ENCODE measurements at places on chromosomes 5 and 9.

- no peak for DNase-seq
Observed at GRCh38 chr9:130300739-130301138, 35.2 kb downstream of the HMCN2 start.

GRCh38 chr9:94821098-94821887 lies 94.8 kb downstream of the AOPEP start:
- DNase-seq, result no peak

- DNase-seq, result no peak
Observed at GRCh38 chr9:134348404-134349155, 22.3 kb downstream of the RXRA start.

GRCh38 chr5:147567917-147568598 lies 58.2 kb upstream of the DPYSL3 start:
- DNase-seq, result no peak

DNA sequence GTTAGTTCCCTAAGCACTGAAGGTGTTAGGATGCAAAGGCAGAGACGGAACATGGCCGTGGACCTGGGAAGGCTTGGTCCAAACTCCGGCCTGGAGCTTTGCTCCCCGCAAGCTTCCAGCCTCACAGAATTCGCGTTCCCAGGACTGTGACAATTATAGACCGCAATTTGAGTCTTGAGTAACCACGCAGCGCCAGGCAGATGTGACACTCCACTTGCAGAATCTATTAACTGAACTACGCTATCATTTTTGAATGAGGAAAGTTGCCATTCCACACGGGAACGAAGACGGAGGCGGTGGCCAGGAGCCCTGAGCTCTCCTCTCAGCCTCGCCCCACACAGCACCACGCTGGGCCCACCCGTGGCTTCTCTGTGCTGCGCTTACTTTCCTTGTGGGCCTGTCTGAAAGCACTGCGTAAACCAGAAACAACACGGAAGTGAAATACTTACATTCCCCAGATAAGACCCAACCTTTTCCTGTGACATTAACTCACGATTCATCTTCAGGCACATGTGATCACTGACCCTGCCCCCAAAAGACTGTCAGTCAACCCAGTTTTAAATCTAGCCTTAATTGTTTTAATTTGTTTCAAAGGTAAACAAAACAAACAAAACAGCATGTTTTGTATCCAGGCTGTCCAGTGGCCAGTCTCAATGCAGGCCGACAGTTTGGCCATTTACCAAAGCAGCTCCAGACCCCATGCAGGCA lies 16.1 kb upstream of the COL5A1 start:
- no peak for DNase-seq

GRCh38 chr5:136026636-136027035 lies 2.2 kb upstream of the TGFBI start:
- DNase-seq, result no peak

GRCh38 chr5:147575598-147575997 lies 65.7 kb upstream of the DPYSL3 start:
- DNase-seq, result no peak

DNA sequence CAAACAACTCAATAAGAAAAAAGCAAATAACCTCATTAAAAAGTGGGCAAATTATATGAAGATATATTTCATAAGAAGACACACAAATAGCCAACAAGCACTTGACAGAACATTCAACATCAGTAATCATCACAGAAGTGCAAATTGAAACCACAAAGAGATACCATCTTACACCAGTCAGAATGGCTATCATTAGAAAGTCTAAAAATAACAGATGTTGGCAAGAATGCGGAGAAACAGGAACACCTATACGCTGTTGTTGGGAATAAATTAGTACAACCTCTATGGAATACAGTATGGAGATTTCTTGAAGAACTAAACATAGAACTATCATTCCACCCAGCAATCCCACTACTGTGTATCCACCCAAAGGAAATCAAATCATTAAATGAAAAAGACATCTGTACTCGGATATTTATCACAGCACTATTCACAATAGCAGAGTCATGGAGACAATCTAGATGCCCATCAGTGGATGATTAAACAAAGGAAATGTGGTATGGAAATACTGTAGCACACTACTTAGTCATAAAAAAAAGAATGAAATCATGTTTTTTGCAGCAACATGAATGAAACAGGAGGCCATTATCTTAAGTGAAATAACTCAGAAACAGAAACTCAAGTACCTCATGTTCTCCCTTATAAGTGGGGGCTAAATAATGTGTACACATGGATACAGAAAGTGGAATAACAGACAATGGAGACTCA lies 106.8 kb upstream of the FST start:
- DNase-seq, result no peak

DNA sequence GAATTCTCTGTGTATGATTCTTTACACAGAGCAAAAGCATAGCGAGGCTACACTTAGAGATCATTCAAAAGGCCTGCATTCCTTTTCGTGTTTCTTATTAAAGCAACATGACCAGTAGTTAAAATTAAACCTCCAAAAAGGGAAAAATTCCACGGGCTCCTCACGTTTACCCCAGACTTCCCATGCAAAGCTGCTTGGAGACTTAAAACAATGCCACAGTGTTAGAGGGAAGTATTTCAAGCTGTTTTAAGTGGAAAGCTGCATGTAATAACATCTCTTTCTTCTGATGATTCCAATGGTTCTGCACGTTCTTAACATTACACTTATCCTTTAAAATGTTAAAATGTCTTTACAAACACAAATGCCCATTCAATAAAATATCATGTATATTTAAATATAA lies 405.2 kb downstream of the SEMA5A start:
- no peak for DNase-seq

GRCh38 chr9:105157171-105157583 lies 87.3 kb upstream of the SLC44A1 start:
- no peak for DNase-seq

DNA sequence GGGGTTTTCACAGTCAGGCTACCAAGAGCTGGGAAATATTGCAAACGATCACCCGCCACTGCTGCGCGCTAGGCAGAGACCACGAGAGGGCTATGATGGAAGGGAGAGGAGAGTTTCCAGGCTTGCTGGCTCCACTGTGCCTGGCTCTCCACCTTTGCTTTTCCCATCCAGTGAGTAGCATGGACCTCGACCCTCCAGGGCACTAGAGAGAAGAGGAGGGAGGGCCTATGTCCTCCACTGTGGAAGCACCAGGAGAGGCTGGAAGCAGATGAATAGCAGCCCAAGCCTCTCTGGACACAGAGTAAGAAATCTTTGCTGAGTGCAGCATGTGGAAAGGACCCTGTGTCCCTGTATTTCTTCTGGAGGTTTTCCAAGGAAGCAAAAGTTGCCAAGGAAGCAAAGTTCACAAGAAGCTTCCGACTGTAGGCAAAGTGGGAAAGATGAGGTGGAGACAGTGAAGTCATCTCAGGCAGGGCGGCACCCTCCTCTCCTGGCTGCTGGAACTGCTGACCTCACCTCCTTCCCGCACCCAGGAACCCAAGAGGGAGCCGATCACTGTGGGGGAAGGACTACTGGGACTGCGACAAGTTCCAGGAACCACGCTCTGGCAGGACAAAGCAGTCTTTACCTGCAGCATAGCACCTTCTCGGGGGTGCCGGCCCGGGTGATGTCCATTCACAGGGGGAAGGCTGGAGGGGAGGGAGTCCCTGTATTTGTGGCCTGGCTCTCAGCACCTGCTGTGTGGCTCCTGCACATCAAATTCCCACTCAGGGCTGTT lies 79.6 kb downstream of the CSNK1A1 start:
- DNase-seq, result no peak

DNA sequence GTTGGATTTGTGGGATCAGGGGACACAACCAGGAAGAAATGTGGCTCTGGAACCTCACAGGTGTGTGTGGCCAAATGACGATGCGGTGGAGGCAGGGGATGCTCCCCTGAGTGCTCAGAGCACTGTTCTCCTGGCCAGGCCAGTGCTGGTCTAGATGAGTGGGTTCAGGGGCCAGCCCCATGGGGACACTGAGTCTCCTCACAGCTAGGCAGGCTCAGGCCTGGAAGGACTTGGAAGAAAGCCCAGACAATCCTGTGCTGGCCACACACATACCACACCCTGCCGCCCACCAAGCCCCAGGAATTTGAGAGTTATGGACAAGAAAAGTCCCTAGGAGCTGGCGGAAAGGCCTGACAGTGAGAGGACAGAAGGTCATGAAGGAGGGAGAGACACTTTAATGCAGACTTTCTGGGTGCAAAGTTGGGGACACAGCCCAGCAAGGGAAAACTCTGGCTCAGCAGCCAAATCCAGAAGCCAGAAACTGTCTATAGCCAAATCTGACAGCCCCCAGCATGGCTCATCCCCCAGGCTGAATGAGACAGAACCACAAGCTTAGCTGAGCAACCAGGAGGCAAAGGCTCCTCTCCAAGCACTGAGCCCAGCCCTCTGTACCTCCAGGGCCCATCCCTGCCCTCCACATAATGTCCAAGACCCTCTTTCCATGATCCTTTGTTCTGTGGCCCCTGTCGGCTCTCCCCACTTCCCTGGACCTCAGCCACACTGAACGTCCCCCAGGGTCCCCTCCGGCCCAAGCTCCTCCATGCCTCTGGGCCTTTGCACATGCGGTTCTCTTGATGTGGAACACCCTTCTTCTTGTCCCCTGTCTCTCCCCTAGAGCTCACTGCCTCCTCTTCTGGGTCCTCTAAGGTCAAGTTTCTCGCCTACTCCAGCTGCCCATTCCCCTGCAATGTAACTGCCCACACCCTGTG lies 22.4 kb downstream of the LHX6 start:
- DNase-seq, result no peak

GRCh38 chr9:12065050-12065449 lies 628.1 kb upstream of the TYRP1 start:
- DNase-seq, result no peak

DNA sequence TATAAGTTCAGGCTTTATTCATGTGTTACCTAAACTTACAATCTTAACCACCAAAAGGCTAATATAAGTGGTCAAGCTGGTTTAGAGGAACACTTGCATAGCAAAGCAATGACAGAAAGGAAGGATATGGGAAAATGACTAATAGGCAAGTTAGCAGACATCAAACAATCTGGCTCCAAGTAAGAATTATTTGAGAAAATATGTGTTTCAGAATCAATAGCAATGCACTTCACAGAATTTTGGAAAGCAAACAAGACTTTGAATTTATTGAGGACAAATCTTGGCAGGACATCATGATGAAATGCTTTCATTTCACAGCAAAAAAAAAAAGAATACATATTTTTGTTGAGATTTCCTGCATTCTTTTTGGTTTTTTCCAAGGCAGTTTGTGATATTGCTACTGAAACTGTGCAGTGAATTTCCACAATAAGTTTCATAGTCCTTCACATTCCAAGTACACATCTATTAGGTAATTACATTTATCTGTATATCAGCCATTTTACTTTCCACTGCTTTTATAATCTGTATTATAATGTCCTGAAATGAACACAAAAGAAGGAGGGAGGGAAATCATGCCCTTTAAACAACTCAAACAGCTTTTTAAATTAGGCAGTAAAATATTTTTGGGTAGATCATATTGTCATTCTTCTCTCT lies 417.9 kb downstream of the NR2F1-AS1 start:
- DNase-seq, result no peak

- DNase-seq, result no peak
Observed at GRCh38 chr5:153960269-153961215, 78.2 kb downstream of the FAM114A2 start.

GRCh38 chr9:129173296-129174101 lies 4.6 kb downstream of the IER5L start:
- DNase-seq, result no peak

DNA sequence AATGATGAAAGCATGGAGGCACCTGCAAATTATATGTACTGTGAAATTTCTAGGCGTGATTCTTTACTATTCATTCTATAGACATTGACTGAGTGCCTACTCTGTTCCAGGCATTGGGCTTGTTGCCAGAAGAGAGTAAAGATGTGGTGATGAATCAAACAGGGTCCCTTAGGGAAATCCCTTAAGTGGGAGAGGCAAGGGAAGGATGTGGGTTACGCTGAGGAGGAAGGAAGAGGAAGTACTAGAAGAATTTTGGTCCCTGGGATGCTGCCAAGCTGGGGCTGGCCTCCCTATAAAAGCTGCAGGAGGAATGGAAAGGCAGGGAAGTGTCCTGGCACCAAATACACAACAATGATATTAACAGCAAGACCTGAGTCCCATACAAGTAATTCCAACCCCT lies 76.7 kb upstream of the SPOCK1 start:
- no peak for DNase-seq

DNA sequence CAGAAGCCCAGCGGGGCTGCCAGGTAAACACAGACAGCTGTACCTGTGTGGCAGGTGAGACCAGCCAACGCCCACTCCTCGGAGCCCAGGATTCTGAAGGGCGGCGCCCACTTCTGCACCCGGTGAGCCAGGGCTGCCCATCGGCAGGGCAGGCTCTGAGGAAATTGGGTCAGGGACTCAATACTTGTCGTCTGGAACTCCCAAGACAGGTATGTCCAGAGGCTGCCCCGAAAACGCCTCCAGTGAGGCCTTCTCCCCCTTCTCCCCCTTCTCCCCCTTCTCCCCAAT lies 19.8 kb downstream of the GLT6D1 start:
- no peak for DNase-seq

- no peak for DNase-seq
Observed at GRCh38 chr5:119626086-119626485, 3.3 kb upstream of the FAM170A start.

GRCh38 chr9:72936679-72937078 lies 16.2 kb downstream of the ALDH1A1 start:
- no peak for DNase-seq

- no peak for DNase-seq
Observed at GRCh38 chr9:114394523-114395333, 6.9 kb upstream of the AKNA start.

DNA sequence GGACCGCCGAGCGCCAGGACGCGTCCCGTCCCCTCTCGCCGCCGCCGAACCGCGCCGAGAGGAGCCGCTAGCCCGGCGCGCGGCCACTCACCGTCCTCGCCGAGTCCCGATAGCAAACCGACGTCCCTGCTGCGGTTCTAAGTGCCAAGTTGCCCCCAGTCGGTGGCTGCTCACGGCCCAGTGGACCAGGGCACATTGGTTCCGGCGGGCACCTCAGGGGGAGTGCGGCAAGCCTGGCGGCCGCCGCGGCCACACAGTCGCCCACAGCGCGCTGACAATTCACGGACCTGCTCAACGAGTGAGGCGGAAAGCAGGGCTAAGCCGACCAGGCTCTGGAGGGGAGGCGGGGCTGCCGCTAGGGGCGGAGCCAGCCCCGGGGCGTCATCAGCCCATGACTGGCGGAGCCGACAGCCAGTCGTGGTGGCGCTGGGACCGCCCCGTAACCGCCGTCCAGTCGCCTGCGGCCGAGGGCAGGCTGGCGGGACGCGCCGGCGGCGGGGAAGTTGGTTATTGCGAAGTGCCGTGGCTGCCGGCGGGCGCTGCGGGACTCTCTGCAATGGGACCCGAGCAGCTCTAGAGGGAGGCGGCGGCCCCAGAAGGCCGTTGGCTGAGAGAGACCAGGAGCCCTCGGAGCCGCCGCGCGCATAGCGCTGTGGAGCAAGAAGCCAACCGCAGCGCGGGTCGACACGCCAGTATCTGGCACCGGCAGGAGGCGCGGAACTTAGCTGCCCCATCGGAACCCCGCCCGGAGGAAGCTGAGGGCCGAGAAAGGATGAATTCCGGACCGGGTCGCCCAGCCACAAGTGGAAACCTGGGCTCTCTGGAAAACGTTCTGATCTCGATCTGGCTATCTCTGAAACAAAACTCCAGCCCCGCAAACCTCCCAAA lies at the start of gene MARCHF3:
TSS of gene MARCHF3 (minus strand) at position 300 of the 888 bp plus-strand sequence. CDS start 112,387 bp downstream, outside the sequence.
- DNase-seq, result peak; percentile 86

GRCh38 chr9:80376180-80376579 lies 804.4 kb downstream of the TLE4 start:
- DNase-seq, result no peak

- DNase-seq, result no peak
Observed at GRCh38 chr9:37683531-37684371, 33.0 kb downstream of the FRMPD1 start.

GRCh38 chr9:13291718-13292117 lies 12.2 kb upstream of the MPDZ start:
- no peak for DNase-seq

Measured in activated CD4-positive, alpha-beta T cell treated with anti-CD3 and anti-CD28 coated beads for 24 hours (primary cell).